ENCODE measurements at places on chromosomes 12 and 14.

- DNase-seq: no peak
Measured at GRCh38 chr12:122878780-122879612, 16.9 kb downstream of the VPS37B start.

DNA sequence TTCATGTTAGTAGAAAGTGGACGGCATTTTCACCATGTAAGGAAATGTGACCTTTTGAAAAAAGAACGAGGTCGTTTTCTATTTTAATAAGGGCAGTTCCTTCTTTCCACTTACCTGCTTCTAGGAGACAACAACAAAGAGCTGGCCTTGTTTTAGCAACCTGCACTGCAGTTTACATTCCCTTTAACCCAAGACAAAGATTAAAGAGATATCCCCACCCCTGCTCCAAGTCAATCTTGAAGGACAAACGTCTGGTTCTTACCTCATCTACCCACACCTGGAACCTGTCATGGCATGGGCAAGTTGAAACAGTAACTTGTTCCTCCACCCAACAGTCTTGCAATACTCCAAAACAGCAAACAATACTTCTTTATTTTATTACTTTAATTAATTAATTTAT is 32.7 kb downstream of the ZCCHC8 start:
- DNase-seq: no peak

- no peak for DNase-seq
Measured at GRCh38 chr14:74547331-74547927, 53.9 kb downstream of the ISCA2 start.

DNA sequence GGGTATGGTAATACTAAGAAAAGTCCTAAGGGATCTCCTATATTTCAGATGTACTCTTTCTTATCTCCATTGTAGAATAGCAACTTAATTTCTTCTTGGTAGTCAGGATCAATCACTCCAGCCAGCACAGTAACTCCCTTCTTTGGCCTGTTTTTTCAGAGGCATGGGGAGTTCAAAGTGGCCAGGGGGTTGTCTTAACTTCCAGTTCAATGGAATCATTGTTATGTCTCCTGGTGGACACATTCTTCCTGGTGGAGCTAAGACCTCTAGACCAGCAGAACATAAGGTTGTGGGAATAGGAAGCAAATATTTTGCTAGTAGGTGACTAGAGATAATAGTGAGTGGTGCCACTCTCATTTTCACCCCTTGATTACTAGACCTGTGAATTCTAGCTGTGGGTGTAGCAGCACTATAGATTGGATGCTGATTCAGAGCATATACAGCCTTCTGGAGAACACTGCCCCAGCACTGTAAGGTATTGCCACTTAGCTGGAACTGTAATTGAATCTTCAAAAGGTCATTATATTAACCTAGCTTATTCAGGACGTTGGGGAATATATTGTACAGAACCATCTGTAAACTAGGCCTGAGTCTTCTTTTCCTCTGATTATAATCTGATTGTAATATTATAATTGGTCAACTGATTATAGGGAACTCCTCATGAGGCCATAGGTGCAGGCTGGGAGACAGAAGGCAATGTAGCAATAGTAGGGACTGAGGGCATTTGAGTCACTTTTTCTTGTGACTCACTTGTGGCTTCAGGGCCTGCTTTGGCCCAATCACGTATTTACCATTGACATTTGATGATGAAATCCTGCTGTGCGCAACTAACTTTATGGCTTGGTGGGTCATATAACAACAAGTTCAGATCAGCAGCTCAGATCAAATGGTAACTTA is 60.2 kb upstream of the ATP2B1 start:
- DNase-seq: peak; percentile 74
